ENCODE measurements at places on chromosomes 3 and 15.

GRCh38 chr3:58111513-58112184, 99.1 kb downstream of the DNASE1L3 start:
- no peak for DNase-seq

GRCh38 chr15:101689901-101690300, 34.4 kb downstream of the TARS3 start:
- no peak for DNase-seq

GRCh38 chr3:64584179-64584578, 103.6 kb downstream of the ADAMTS9 start:
- DNase-seq: no peak

- peak; percentile 33 for DNase-seq
Observed at GRCh38 chr15:78149805-78150751, 916 bp downstream of the IDH3A start.

GRCh38 chr15:66369773-66370651, 13.5 kb upstream of the TIPIN start:
- DNase-seq: no peak

DNA sequence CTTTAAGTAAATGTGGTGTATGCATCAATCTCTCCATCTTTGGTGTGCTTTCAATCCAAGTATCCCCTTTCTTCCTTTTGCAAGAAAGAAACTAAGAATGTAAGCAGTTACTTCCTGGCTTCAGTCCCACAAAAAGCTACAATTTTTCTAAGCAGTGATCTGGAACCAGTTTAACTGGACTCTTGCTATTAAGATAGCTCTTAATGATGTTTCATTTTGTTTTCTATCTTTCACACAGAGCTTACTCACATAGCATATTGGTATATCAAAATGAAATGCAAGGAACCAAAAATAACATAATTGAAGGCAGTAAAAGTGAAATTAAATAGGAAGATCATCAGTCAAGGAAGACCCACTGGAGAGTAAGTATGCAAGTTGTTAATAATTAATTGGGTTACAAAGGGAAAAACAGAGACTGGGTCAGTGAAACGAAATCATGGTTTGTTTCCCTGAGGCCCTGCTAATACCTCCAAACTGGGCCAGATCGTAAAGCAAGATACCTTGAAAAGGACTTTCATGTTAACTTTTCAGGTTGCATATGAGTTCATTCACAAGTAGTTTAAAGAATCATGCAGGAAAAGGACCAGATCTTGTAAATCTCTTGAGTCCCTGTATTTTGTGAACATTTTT, 41.9 kb downstream of the GPR160 start:
- DNase-seq: no peak

DNA sequence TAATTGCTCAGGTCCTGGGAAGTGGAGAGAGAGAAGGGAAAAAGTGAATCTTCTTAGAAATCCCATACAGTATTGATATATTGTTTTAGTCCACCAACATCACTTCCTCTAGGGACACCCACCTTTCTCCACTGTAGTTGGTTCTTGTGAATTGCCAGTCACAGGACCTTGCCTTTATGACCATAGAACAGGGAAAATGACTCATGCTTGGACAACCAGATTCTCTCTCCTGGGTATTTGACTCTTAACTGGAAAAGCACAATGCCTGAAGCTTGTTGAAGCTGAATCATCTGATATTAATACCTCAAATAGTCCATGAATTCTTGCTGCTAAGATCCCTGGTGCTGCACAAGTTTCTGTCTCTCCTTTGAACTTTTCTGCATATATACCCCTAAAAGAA, 32.5 kb upstream of the DCLK3 start:
- no peak for DNase-seq
